Activated CD4-positive, alpha-beta T cell treated with anti-CD3 and anti-CD28 coated beads, Interleukin-2, amount 50 U/mL, for 1 hour (primary cell): ENCODE measurements at places on chromosomes 7 and 10.

GRCh38 chr7:154937837-154938236, 65.1 kb downstream of the PAXIP1 start:
- no peak for DNase-seq

DNA sequence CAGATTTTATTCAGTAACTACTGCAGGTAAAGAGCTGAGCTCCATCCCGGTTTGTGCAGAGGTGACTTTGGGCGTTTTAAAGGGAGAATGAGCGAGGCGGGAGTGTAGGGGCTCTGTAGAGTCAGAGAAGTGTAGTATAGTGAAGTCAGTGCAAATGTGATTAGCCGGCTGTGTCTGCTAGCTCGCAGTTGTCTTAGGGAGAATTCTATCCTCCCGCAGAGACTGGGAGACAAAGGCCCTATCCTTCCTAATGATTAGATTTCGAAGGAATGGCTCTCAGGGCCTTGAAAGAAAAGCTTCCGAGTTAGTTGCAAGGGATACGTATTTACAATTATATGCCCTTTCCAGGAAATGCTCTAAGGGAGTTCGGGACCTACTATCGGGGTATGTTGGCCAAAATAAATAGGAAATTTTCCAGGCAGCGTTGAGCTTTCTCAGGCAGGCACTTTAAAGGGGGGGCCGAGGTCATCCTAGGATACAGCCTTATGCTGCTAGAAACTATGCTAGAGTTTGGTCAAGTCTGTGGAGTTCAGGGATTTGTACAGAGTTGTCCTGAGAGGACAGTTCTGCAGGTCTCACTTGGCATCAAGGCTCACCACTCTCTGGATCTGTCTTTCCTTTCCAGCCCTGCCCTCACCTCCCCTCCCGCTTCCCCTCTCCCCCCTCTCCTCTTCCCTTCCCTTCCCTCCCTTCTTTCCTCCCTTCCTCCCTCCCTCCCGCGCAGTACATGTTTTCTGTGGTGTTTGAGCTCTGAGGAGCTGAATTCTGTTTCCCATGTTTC, 825 bp downstream of the MRPL32 start:
- no peak for DNase-seq

DNA sequence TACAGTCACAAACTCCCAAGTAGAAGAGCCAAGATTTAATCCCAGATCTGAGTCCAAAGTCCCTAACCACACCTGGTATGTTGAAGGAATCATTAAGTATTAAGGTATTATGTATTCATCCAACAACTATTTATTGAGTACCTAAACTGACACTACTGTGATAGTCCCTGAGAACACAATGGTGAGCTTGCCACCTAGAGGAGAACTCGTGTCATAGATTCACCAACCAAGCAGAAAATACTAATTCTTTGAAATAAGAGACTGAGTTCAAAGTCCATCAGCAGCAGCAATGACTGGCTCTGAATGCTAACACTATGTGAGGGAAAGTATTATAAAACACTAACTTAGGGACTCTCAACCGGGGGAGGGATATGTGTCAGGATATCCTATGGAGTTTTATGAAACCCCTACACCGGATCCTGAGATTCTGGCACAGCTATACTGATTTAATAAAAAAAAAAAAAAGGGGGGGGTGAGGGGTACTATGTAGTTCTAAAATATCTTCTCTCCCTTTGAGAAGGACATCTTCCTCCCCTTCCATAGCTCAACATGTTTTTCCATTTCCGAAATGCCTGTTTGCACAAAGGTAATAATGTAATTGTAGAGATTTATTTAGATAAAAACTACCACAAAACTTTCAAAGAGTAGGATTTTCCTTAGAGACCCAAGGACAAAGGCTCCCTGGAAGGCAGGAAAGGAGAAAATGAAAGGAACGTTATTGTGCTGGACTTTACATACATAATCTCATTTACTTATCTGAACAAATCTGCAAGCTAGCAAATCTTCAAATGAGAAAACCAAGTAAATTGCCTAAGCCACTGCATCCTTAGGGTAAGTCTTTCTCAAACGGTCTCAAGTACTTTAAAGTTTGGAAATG, 1.6 kb downstream of the NCOA4 start:
- DNase-seq: peak; percentile 10

- no peak for DNase-seq
These were observed 1360.7 kb upstream of the CELF2 start for GRCh38 chr10:9656996-9657395.

- no peak for DNase-seq
These were observed 615.1 kb downstream of the SUGCT start for GRCh38 chr7:40749877-40750276.

GRCh38 chr10:61623161-61623560, 39.6 kb upstream of the CABCOCO1 start:
- DNase-seq: no peak

- no peak for DNase-seq
These were observed 676.3 kb upstream of the STEAP1 start for GRCh38 chr7:89477991-89478390.

DNA sequence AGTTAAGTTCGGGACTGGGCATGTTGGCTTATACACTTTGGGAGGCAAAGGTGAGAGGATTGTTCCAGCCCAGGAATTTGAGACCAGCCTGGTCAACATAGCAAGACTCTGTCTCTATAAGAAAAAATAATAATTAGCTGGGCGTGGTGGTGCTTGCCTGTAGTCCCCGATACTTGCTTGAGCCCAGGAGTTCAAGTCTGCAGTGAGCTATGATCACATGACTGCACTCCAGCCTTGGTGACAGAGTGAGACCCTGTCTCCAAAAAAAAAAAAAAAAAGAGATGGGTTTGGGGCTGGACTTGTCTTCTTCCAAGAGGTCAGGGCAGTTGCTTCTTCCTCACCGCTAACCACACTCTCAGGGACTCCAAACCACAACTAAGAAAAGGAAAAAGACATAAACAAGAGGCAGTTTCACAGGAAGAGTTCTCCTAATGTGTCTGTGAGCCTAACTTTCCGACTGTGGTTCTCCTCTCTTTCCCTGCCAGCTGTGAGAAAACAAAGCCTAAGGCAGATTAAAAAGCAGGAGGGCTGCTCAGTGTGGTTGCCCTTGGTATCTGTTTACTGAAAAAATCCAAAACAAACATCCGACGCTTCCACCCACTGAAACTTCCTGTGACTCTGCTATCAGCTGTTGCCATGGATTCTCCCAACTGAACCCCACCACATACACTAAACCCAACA, 2.4 kb upstream of the SERPINE1 start:
- no peak for DNase-seq

DNA sequence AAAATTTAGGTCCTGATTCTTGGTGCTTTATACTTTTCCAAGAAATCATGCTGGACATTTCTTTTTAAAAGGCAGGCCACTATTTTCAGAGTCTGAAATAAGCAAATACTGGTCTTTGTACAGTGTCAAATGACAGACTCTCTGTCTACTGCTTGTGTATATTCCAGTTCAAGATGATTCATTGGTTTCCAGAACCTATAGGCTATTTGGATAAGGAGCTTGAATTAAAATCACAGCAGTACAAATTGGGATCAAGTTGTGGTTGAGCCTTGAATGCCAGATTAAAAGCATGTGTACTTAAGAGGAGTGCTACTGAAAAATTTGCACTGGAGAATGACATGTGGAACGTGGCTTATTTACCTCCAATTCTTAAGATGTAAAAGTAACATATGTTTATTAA, 10.7 kb downstream of the KMT2E start:
- DNase-seq: no peak

DNA sequence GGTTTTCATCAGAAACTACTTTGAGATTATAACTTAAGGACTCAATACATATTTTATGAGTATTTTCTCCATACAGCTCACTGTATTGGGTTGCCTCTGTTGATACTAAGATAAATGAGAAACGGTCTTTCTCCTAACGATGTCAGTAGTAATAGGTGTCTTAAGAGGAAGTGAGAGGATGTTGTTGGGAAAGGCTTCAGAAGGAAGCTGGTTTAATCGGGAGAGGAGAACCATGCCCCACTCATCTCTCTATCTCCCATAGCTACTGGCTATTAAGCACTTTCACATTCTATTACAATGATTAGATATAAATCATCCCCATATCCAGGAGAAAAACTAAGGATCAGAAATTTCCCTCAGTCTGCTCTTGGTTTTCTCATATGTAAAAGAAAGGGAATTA, 2.0 kb downstream of the CLEC5A start:
- DNase-seq: no peak

- no peak for DNase-seq
These were observed 76.8 kb downstream of the TMEM106B start for GRCh38 chr7:12287901-12288300.

GRCh38 chr10:88028654-88029053, 165.2 kb downstream of the PTEN start:
- DNase-seq: no peak

DNA sequence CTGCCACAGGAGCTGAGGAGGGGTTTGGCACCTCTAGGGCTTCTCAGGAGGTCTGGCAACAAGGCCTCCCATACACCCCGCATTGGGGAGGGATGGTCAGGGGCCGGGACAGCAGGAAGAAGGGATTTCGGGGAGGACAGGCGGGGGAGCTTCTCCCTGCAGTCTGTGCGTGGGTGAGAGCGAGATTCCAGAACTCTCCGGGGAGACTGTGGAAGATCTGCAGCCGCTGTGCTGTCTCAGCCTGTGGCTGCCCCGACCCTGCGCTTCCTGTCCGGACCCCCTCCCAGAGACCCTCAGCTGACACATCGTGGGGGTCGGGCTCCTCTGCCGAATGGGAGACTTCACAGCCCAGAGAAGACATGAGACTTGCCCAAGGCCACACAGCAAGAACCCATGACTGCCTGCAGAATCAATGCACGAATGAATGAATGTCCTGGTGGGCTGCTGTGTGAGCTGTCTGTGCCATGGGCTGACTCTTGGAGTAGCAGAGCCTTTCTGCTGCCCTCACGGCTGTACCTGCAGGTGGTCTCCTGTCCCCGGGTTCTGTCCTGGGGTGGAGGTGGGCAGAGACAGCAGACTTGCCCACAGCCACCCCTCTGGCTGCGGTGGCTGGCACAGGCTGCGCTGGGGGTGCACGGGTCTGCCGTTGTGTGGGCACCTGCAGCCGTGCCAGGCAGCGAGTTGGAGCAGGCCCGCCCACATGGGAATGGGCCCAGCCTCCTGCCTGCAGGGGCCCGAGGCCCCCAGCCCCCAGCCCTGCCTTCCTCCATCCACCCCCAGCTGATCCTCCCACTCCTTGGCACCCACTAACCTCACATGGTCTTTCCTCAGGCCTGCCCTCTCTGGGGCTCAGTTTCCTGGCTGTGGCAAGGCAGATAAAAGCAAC, 16.3 kb upstream of the LFNG start:
- DNase-seq: no peak

DNA sequence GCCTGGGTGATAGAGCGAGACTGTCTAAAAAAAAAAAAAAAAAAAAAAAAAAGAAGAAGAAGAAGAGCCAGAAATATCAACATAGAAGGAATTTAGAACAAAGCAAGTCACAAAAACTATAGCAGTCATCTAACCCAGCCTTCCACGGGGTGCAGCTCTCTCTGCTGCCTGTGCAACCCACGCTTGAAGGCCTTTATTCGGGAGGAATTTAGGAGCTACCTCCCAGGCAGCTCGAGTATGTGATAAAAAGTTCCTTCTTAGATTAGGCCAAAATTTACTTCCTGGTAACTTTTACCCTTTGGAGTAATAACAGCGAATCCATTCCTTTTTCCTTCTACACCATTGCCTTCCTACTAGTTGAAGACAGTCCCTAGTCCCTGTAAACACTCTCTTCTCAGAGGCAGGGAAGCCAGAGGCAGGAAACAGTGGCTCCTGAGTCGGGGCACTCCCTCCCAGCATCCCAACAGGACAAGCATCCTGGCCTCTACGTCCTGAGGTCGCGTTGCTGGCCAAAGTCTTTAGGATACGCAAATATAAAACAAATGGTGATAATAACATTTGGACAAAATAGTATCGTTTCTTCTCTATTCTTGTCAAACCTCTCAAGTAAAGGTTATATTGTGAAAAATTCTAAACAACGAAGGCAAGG, 109.3 kb upstream of the KMT2C start:
- DNase-seq: no peak

GRCh38 chr10:1559761-1560160, 177.6 kb downstream of the ADARB2 start:
- no peak for DNase-seq

DNA sequence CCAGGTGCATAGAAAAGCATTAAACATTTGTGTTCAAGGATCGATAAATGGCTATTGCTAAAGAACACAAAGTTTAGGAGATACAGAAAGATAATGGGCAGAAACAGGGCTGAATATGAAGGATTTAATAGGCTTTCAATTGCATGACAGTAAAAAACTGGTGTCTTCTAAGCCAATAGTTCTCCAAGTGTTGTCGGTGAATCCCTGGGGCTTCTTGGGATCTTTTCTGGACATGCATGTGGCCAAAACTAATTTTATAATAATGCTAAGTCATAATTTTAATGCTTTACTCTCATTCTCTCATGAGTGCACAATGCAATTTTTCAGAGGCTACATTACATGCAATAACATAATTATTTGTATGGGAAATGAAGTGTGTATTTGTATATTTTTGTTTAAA, 521.1 kb upstream of the ANKRD30A start:
- no peak for DNase-seq

- DNase-seq: no peak
These were observed 434.5 kb downstream of the CCSER2 start for GRCh38 chr10:84762754-84763394.

- DNase-seq: no peak
These were observed 739.6 kb downstream of the CCSER2 start for GRCh38 chr10:85067955-85068354.

DNA sequence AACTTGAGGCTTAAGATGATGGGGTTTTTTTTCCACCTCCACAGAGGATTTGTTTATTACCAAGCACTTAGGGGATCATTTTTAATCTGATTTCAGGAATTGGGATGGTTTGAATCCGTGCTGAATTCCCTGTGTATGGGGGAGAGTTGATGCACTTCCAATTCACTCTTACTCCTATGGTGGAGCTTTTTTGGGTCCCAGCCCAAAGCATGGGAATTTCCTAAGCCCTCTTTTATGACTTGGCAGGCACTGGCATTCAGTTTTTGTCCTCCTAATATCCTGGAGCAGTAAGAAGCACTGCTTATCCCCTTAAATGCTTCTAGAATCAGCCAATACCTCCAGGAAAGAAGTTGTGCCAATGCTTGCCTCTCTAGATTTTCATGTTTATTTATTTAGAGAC, 78.7 kb downstream of the HYCC1 start:
- no peak for DNase-seq

DNA sequence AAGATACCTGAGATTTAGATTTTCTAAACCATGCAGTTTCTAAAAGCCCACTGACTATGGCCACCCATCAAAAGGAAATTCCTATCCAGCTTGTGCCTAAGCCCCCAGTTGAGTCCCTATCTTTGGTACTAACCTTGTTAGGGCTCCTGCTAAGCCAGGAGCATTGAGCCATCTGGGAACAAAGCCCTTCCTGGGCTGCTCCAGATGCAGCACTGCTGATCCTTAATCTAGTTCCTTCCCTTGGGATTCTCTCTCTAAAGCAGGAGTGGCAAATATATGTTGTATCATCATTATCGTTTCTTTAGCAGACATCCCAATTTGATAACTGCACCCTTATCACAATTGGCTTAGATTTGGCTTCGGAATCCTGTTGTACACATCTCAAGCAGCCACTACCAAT, 24.7 kb upstream of the PDLIM1 start:
- no peak for DNase-seq
